ENCODE measurements at places on chromosomes 6 and 20.

DNA sequence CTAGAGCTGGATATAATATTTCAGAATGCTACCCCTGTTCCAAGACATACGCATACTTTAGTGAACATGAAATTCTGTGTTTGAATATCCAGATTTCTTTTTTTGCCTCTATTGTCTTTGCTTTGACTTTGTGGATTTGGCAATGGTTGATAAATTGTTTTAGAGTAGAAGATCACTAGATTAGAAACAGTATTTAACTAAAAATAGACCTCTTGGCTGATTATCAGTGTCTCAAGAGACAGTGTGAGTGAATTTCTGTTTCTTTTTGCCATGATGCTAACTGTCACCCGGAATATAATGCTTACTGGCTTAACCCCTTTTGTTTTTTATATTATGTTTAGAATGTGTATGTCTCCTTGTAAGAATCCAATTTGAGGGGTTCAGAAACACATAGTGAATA, 102.5 kb downstream of the PLCB1 start:
- no peak for DNase-seq

- no peak for DNase-seq
Measured at GRCh38 chr20:58438970-58439808, 50.2 kb downstream of the VAPB start.

DNA sequence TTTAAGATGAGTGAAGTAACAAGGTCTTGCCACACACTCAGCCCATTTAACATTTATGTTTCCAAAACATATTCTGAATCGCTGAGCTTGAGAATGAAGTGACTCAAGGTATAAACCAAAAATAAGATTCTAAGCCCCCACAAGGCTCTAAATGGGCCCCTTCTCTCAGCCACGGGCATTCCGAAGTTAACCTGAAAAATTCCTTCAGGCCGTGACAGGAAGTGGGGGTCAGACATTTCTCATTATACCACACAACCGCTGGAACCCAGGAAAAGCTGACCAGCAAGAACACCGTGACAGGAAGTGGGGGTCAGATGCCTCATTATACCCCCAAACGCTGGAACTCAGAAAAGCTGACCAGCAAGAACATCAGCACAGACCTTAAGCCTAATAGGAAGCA, 247.9 kb downstream of the ERMARD start:
- DNase-seq, result no peak

DNA sequence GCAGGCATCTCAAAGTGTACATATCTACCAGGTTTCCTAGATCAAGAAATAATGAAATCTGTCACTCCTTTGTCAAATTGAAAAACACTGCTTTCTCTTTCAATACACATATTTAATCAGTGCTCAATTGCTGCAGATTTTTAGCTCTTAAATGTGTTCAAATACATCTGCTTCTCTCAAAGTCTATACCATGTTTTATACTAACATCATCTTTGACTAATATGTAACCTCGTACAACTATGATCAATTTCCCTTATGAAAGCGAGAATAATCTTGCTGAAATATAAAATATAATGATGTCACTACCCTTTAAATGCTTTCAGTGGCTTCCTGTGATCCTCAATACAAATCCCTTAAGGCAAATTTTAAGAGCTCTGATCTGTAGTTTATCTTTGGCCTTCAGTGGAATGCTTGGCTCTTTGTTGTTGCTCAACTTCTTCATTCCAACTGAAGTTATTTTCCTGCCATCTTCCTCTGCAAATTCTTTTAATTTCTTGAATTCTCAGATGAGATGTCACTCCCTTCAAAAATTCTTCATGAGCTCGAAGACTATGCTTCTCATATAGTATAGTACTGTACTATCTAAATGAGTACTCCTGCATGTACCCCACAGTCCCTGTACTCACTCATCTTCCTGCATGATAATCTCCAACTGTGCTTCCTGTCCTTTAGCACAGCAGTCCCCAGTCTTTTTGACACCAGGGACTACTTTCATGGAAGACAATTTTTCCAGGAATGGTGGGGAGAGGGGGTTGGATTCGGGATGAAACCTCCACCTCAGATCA, 545.1 kb upstream of the GJE1 start:
- DNase-seq, result no peak

DNA sequence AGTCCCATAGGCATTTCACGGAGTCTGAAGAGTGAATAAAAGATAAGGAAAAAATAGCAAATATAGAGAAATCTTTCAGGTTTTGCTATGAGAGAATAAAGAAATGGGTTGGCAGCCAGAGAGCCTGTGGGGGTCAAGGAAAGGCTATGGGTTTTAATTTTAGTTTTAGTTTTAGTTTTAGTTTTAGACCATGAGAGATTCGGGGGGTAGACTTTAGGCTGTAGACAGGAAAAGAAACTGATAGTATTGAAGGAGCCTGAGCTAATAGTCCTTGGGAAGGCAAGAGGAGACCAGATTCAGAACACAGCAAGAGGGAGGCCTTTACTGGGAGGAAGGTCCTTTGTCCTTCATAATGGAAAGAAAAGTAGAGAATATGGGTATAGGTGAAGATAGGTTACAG, 19.3 kb downstream of the DOP1A start:
- DNase-seq, result no peak

DNA sequence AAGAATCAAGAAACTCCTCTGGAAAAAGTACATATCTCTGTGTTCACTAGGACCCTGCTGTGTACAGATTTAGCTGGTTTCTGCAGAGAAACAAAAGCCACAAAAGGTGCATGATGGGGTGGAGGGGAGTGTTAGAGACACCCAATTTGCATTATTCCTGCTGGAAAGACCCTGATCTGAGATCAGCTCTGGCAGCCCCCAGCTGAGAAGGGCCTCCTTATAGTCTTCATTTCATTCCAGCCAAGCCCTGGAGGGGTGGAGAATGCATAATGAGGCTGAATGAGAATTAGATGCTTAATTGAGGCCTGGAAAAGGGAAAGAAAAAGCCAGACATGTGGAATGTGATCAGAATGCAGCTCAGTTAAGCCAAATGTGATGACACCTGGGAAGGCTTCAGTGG, 545.6 kb downstream of the KIF16B start:
- DNase-seq, result no peak

DNA sequence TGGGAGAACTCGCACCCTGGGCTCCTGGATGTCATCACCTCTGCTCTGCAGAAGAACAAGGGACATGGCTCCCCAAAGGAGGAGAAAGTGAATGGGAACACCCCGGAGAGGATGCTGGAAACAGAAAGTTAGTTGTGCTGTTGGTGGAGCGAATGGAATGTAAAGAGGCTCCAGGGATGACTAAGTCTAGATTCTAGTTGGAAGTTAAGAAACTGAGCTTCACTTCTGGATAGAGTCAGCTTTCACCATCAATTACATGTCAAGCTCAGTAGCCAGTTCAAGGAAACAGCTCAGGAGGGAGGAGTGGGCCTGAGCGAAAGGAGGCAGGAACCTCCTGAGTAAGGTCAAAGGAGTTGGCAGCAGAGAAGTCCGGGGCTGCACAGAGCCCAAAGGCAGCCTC, 132.1 kb upstream of the ARID1B start:
- DNase-seq, result no peak

DNA sequence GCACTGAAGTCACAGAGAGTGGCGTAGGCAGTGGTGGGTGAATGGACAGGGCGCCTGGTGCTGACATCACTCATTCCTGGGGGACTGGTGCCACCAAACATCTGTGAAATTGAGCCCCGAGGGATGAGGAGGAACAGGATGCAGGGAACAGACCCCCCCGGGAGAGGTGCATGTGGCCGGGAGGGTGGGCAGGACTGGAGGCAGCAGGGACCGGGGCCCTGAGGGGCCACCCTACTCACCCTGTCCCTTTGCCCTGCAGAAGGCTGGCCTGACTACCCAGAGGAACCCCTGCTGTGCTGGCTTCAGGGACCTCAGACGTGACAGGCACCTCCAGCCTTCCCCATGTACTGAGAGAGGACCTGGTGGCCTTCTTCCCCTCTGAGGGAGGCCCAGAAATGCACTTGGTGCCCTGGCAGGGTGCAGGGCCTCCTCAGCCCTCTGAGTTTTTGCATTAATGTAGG, 25.1 kb downstream of the SYNDIG1 start:
- DNase-seq, result no peak

- peak; percentile 20 for DNase-seq
Measured at GRCh38 chr6:89610149-89610642, 28.4 kb downstream of the LYRM2 start.
